ENCODE measurements at places on chromosomes 13 and 19. TPM values are rescaled to one million over a fixed set of nuclear protein-coding genes. Genes with fewer than 3 reads are reported as not detected.

Gene KCNK6
- 29.2 TPM for total RNA-seq

Gene IGFL2
- 0.55 TPM for total RNA-seq

Gene CBY2
- total RNA-seq, result not detected

DNA sequence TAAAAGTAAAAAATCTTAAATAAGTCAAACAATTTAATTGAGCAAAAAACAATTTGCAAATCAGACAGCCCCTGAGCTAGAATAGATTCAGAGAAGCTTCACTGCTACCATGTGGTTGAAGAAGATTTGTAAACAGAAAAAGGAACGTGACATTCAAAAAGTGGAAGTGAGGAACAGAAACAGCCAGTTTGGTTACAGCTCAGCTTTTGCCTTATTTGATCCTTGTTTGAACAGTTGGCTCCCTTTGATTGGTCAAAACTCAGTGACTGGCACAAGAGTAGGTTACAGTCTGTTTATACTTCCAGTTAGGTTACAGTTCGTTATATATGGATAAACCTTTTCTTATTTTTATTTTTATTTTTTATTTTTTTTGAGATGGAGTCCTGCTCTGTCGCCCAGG lies 5.8 kb downstream of the ZNF221 start:
- no peak overlapping the region for H3K27ac ChIP-seq
- peaks cover 5% of the 10 kb centered on the region for H3K4me1 ChIP-seq
- no peak for DNase-seq
- H3K4me3 ChIP-seq, result no peak overlapping the region
- H3K36me3 ChIP-seq, result peaks cover 36% of the 10 kb centered on the region
- no peaks in the 10 kb centered on the region for H3K27me3 ChIP-seq

- no peaks in the 10 kb centered on the region for H3K4me1 ChIP-seq
- no peak for DNase-seq
- H3K27me3 ChIP-seq, result no peaks in the 10 kb centered on the region
- no peak overlapping the region for H3K4me3 ChIP-seq
Observed at GRCh38 chr13:35086667-35087066, 144.6 kb downstream of the NBEA start.

- DNase-seq, result no peak
- no peaks in the 10 kb centered on the region for H3K27me3 ChIP-seq
- H3K27ac ChIP-seq, result no peak overlapping the region
- no peak overlapping the region for H3K4me3 ChIP-seq
- peaks cover 35% of the 10 kb centered on the region for H3K4me1 ChIP-seq
Observed at GRCh38 chr19:13078381-13078780, 24.3 kb downstream of the LYL1 start.

DNA sequence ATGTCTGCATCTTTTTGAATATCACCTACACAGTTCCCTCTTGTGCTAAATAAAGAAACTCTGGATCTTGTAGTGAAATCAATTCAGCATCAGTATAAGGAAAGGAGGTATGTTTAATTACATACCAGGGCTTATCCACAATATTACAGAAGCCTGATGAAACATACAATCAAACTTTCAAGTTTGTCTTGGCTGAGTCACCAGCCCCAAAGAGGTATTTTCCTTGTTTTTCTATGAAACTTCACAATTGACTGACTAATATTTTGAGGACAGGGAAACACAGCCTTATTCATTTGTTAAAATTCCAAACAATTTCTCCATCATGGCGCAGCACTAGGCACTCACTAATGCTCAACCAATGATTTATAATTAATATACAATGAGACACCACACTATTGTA lies 952.4 kb downstream of the PCDH17 start:
- H3K4me1 ChIP-seq, result peaks cover 5% of the 10 kb centered on the region
- H3K27ac ChIP-seq, result no peak overlapping the region
- no peaks in the 10 kb centered on the region for H3K27me3 ChIP-seq

DNA sequence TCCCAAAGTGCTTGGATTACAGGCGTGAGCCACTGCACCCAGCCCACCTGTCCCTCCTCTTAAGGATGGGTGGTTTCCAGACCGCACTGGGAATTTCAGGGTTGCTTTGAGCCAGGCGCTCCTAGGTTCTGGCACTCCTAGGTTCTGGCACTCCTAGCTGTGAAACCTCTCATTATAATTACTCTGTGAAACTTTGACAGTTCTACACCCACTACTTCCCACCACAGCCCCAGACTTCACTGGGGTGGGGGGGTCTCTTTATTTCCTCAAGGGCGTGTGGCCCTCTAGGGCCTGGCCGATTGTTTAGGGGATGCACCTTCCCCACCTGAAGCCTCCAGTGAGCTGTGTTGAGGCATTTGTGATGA lies 2.3 kb upstream of the ADAMTS10 start:
- H3K36me3 ChIP-seq, result no peaks in the 10 kb centered on the region
- H3K4me1 ChIP-seq, result peaks cover 41% of the 10 kb centered on the region
- H3K27me3 ChIP-seq, result no peaks in the 10 kb centered on the region

Gene ZNF649
- total RNA-seq, result 11.2 TPM
